ENCODE measurements at places on chromosomes 4 and X. TPM values are rescaled to one million over a fixed set of nuclear protein-coding genes. Genes with fewer than 3 reads are reported as not detected.
A peak's percentile ranks its signal among the peaks of the same experiment; 100 is the strongest.

DNA sequence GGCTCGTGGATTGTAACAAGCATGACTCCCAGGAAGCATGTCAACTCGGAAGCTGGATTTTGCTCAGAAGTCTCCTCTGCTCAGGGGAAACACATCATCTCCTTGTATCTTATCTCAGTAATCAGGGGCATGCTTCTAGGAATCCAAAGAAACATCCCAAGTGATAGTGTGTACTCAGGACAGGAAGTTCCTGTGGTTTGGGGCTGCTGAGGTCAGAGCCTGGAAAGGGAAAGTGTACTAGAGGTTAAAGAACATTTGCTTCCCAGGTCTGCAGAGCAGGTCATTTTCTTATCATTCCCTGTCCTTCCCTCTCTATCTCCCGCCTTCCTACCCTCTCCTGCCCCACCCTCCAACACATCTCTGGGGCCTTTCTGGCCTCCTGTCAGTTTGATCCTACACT is 38.8 kb downstream of the SLC34A2 start:
- peak; percentile 53 for DNase-seq

GRCh38 chr4:184392316-184392715 is 82.0 kb downstream of the IRF2 start:
- no peak for DNase-seq

- peak; percentile 0 for DNase-seq
These were observed 39.3 kb upstream of the LPAR4 start for GRCh38 chrX:78708262-78708661.

DNA sequence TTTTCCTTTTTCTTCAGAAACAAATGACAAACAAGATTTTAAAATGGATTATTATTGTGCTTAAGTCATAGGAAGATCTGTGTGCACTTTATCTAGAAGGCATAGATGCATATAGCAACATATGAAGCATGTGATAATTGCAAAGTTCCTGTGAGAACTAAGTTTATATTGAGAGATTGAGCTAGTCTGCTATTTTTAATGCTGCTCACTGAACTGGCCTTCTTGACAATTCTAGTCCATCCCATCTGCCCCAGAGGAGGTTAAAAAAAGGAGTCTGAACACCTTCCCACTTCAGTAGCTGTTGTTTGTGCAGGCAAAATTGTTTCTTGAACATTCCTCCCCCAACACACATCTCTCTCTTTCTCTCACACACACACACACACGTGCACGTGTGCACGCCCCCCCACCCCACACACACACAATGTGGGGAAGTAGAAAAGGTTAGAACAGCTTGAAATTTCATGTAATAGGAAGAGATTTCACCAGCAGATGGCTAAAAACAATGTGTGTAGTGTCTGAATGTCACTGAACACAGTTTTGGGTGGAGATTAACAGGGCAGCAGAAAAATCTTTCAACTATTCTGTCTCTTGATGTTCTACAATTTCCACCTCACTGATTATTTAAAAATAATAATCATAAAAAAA is 108.0 kb downstream of the GPM6A start:
- no peak for DNase-seq

DNA sequence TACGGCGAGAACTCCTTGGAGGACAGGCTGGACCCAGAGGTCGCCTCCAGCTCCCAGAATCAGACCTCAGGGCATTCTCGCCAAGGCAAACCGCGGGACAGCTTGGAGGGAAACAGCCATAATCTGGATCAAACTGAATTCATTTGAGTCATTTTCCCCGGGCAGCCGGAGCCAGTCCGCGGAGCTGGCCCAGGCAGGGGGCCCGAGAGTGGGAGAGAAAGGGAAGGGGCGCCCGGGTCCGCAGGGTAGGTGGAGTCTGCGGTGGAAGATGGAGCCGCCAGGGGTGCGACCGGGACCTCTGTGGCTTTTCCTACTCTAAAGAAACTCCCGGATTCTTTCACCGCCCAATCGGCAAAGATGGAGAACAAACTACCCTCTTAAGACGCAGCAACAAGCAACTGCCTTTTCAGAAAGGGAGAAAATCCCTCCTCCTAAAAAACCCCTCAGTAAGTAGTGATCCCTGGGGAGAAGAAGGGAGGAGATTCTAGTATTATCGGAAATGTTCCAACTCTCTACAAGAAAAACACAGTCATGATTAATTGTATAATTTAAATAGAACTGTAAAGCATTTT is 5.2 kb downstream of the NKX3-2 start:
- DNase-seq = no peak

DNA sequence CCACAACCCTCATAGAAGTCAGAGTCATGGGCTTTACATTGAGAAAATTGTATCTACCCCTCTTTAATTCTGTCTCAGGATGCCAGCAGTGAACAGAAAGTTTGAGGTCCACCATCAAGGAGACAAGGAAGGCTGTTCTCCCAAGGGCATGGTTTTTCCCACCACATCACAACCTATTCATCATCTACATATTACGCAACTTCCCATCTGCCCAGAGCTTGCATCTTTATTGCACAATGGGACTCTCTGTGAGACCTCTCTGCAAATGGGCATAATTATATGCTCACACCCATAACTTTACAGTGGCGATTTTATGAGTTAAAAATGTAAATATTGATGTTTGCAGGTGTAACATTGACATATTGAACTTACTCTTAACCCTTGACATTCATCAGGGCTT is 38.9 kb downstream of the PAGE2 start:
- no peak for DNase-seq

DNA sequence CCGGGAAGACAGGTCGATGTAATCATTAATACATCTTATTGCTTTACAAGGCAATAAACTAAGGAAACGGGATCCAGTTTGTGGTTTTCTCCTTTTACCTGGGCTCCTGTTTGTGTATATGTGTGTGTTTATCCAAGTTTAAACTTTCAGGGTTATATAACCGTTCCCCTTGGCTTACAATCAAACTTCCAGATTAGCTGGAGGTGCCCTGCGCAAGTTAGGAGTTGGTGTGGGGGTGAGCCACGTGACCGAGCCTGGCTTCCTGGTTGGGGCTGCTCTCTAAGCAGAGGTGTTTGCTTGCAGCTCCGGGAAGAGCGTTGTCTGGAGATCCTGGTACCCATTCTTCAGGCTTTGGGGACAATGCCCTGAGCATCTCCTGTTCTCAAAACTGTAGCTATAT is 129.2 kb downstream of the FHDC1 start:
- no peak for DNase-seq

GRCh38 chrX:151923648-151924047 is 11.0 kb downstream of the MAGEA4 start:
- DNase-seq = no peak

- DNase-seq = peak; percentile 34
These were observed 76.2 kb upstream of the S100G start for GRCh38 chrX:16573781-16574180.

GRCh38 chr4:41399231-41399630 is 138.7 kb upstream of the LIMCH1 start:
- no peak for DNase-seq

DNA sequence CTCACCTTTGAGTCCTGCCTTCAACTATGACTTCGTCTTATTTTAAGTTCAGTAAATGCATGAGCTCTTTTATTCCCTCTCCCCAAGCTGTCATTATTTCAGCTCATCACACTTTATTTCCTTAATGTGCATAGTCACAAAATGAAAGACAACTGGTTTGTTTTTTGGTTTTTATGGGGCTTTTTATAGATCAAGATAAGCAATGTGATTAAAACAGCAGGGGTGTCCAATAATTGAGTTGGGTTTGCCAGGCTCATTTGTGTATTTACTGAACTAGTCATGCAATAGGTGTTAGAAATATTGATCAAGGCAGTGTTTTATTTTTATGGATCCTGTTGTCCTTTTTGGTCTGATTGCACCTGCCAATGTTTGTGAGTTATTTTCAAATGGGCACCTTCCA is 102.2 kb downstream of the FRMPD4 start:
- DNase-seq = no peak

STAP1 gene
- total RNA-seq = not detected

COL25A1 gene
- 0.74 TPM for total RNA-seq

THAP6 gene
- total RNA-seq = 9.1 TPM

CSAG2 gene
- total RNA-seq = not detected

DRD5 gene
- not detected for total RNA-seq
